ENCODE measurements at places on chromosomes 12 and 14.

DNA sequence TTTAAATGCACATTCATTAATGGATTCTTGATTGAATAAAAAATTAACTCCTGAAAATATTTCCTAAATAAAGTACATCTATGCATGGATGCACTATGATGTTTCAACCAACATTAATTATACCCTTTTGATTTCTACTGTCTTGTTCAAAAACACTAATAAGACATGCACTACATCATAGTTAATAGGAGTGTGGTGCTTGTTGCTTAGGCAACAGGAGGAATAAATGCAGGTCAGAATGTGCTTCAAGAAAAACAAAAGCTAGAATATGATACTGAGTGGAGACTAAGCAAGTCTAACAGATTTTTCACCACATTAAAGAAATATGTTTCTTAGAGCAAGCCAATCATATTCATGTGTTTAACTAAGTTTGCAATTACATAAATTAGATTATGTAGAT, 495.8 kb upstream of the GARIN6 start:
- DNase-seq, result peak; percentile 10

DNA sequence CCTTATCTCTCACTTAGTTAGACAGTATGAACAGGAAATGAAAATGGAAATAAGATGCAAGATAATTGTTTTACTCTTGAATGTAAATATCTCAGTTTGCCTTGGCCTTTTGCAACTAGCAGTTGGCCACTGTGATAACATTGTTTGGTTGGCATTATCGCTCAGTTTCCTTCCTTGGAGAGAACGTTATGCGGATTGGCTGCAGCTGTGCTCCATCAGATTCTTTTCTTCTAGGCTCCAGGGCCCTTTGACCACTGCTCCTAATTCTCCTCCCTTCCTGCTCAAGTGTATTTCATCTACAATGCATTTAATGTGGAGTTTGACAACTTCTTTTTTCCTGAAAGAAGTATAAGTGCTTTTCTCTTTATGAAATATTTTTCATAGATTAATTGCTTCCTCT, 284.2 kb downstream of the ADAMTS20 start:
- DNase-seq, result no peak

GRCh38 chr14:72792051-72792788, 101.7 kb downstream of the DPF3 start:
- no peak for DNase-seq

DNA sequence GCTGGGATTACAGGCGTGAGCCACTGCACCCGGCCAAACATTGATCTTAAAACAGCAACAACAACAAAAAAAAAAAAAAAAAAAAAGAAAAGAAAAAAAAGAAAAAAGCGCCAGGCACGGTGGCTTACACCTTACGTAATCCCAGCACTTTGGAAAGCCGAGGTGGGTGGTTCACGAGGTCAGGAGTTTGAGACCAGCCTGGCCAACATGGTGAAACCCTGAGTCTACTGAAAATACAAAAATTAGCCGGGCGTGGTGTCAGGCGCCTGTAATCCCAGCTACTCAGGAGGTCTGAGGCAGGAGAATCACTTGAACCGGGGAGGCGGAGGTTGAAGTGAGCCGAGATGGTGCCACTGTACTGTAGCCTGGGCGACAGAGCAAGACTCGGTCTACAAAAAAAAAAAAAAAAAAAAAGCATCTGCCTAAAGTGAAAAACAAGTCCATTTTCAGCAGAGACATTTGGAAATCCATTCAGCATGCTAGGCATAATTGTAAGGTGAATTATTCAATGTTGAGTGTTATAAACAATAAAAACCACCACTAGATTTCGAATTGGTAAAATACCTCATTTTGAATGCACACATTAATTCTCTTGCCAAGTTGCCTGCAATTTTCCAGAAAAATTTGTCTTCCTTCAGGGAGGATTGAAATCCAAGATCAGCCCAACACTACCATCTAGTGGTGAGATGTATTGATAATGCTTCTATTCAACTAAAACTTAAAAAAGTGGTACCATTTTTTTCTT, 8.0 kb upstream of the CERS5 start:
- DNase-seq, result peak; percentile 52

DNA sequence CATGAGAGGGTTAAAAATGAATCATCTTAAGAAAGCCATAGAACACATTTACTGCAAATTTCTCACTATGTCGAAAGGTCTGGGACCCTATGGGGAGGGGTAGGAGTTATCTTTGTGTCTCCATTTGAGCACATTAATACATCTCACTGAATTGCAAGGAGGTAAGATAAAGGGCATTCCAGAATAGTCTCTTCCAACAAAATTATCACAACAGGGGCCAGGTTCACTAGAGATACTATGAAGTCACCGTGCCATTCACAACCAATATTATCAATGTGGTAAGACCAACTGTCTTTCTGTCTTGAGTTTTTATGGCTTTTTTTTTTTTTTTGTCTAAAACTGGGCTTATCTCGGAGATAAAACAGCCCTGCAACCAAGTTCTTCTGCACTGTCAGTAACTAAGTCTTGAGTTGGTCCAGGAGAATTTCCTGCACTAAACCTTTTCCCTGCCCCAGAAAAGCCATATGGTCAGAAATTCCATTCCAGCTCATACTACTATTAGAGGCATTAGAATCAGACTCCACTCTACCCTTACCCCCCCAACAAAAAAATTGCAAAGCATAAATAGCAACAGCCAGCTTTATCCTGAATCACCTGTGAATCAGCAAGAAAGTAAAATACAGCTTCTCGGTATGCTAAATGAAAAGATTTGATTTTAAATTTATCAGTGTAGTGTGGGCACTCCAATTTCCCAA, 79.7 kb downstream of the PTPRR start:
- no peak for DNase-seq

DNA sequence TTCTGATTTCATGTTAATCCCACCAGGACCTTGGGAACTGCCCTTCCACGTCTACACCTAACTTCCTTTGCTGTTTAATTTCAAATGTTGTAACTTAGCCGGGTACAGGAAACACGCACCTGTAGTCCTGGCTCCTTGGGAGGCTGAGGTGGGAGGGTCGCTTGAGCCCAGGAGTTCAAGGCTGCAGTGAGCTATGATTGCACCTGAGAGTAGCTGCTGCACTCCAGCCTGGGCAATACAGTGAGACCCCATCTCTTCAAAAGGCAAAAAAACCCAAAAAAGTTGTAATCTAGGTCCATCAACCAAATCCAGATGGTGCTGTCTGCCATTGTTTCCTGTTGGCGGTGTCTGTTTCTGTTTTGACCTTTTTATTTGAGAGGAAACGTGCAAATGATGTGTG, 14.5 kb downstream of the BCL7A start:
- no peak for DNase-seq

DNA sequence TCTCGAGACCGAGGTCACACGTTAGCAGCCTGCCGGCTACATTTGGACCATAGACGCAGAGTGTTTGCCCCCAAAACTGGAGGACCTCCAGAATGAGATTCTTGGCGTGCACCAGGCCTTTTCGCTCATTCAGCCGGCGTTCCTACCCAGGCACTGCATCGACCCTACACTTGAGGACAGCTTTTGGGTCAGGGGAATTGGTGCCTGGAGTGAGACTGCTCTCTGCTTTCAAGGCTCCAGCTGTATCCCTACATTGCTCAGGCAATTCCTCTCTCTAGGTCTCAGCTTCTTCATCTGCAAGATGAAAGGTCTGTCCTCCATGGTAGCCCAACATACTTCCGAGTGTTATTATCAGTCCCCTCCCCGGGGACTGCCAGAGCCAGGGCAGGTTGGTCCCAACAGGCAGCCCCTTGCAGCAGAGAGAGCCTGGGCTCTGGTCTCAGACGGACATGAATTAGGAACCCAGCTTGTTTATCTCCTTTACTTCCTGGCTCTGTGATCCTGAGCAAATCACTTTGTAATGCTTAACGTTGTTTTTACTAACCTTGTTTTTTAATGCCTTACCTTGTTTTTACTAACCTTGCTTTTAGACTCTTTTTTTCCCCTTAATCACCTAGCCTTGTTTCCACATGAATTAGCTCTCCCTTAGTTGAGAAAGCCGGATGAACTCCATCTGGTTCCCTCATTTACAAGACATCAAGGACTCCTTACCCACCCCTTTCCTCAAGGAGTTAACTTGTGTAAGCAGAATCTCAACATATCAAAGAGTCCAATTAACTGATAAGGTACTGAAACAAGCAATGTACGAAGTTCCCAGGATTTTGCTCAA, 892 bp downstream of the TCHP start:
- peak; percentile 47 for DNase-seq

- DNase-seq, result no peak
Measured at GRCh38 chr12:104667139-104667538, 210.4 kb downstream of the CHST11 start.

DNA sequence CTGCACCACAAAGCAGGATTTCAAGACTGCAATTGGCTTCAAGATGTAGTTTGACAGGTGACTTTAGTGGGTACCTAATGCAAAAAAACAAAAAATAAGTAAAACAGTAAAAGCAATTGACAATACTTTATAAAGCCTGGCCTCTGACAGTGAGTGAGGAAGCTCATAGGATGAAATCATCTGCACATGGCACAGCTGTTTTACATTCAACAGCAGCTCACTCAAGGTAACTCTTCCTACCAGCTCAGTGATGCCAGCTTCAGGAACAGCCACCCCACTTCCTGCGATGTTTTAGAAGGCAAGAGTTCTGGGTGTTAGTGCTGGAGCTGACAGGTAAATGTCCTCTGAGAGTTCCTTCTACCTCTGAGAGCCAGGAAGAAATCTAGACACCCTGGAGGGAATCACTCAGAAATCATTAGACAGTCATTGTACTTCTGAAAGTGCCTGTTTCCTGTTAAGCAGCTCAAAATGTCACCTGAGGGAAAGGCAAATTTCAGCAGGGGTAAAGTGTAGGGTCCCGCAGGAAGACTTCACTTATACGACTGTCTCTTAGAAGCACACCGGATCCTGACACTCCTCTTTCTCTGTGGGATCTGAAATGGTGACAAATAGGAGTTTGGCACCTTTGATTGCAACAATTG, 99.9 kb downstream of the FOXN3 start:
- no peak for DNase-seq

DNA sequence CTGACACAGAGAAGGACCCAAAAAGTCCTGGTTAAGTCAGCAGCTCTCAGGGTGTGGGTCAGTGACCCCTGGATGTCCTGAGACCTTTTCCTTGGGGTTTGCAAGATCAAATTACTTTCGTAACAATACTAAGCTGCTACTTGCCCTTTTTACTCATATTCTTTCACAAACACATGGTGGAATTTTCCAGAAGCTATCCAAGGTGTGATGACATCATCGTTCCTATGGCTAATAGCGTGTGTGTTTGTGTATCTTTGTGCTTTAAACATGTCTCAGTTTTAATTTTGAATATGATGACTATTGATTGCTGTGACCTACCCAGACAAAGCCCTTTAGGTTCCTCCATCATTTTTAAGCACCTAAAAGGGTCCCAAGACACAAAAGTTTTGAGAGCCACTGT, 176.2 kb downstream of the PHETA1 start:
- no peak for DNase-seq

DNA sequence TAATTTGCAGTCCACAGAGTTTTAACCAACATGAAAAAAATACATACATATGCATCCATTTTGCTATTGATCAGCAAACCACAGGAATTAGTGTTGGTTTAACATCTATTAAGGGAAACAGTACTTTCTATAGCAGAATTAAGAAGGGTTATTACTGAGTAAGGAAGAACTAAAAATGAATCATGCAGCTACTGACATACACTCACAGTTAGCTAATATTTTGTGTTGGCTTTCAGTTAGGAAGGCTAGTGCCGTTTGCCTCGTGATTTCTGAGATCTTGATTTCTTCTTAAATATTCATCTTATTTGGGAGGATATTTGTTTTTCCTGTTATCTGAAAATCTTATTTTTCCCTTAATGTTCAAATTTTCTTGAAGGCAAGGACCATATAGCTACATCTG, 423.4 kb downstream of the NOVA1 start:
- DNase-seq, result no peak

GRCh38 chr14:95452176-95452892, 64.1 kb downstream of the SYNE3 start:
- peak; percentile 10 for DNase-seq

DNA sequence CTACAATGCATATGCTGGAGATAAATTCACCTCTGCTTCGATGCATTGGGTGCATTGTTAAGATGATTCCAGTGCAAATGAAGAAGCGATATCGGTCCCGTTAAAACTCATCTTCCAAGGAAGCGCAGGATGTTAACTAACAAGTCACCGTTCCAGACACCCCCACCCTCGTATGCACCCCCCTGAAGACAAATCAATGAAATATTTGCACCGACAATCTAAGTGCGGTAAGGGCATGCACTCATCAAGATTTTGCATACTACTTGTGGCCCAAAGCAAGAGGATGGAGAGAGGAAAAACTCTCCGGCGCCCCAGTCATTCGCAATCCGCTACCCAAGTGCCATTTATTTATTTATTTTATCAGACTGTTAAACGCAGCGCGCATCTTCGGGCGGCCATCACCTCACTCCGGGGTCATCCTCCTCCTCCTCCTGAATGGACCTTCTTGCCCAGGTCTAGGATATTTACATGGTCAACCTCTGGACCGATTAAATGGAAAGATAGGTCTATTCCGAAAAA, 1.2 kb downstream of the NOVA1 start:
- DNase-seq, result peak; percentile 42

- DNase-seq, result no peak
Measured at GRCh38 chr12:12744546-12745305, 27.6 kb downstream of the CDKN1B start.

GRCh38 chr12:27013611-27014084, 536 bp downstream of the TM7SF3 start:
- peak; percentile 70 for DNase-seq

DNA sequence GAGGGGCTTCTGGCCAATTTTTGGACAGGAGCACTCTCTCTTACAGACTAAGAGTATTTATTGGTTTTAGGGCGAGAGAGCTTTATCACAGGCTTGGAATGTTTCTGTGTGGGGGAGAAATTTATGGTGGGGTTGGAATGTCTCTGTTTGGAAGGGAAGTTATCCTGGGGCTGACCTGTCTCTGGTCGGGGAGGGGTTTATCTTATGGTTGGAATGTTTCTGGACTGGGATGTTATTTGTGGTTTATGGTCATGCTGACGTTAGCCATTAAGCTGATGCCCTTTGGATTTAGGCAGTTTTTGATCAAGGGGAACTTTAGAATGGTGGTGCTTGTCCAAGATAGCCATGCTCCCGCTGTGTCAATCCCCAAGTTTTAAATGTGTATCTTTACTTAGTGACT, 614.8 kb downstream of the DIO2 start:
- DNase-seq, result no peak

Measured in NCI-H1105 treated with DMSO at 0.1 percent for 48 hours (cell line).